ENCODE measurements at places on chromosomes 6 and 20.

- no peak for DNase-seq
Observed at GRCh38 chr6:74408844-74409243, 712.8 kb downstream of the CD109 start.

DNA sequence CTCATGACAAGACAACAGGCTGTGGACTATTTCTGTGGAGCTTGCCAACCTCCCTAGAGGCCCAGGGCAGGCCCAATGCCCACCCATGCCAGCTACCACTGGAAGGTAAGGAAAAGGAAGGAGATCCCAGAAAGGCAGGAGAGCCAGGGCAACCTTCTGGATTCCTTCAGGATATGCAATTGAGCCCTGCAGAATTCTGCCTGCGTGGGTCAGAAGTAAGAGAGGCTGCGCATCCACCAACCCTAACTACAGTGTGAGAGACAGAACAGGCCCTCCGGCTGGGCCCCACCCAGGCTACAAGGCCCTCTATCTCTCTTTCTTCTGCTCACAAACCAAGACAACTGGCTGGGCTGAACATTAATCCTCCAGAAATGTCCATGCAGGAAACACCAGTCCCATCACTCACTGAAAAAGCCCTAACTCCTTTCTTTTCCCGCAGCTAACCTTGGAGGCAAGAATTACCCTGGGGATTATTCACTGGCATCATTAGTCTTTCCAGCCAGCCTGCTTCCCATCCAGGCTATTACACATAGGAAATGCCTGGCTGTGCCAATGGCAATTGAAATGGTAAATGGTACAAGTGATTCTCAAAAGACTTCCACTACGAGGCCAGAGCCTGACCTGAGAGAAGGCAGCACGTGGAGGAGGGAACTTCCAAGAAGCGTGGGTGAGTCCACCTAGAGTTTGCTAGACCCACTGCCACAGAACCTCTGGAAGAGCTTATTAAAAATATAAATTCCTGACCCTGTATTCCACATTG, 15.2 kb downstream of the MAP1LC3A start:
- no peak for DNase-seq

GRCh38 chr6:33865478-33866077, 61.8 kb upstream of the MLN start:
- no peak for DNase-seq

- DNase-seq: no peak
Observed at GRCh38 chr20:39268981-39269461, 306.9 kb downstream of the DHX35 start.

DNA sequence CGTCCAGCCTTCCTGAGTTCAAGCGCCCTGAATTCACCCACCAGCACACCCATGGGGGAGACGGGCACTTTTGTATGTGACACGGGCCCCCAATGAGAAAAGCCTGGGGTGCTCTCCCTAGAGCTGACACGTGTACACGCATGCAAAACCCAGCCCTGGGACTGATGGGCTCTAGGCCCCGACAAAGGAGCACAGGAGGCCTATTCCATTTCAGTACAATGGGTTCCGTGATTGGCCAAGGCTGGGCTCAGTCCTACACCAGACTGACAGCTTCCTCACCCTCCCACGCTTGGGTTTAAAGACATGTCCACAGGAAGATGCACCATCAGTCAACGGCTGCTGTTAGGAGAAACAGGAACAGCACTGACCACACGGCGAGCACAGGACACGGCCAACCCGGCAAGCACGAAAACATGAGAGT, 8.8 kb downstream of the ZBTB46 start:
- DNase-seq: no peak

GRCh38 chr20:24016607-24017457, 28.3 kb upstream of the GGTLC1 start:
- DNase-seq: no peak

- DNase-seq: no peak
Observed at GRCh38 chr6:158677906-158678578, 28.2 kb downstream of the SYTL3 start.

GRCh38 chr6:69391106-69391505, 405.7 kb downstream of the LMBRD1 start:
- DNase-seq: no peak

- DNase-seq: peak; percentile 46
Observed at GRCh38 chr6:44221291-44221960, 2.0 kb upstream of the SLC29A1 start.

- DNase-seq: no peak
Observed at GRCh38 chr20:37845241-37845681, 57.7 kb upstream of the VSTM2L start.

DNA sequence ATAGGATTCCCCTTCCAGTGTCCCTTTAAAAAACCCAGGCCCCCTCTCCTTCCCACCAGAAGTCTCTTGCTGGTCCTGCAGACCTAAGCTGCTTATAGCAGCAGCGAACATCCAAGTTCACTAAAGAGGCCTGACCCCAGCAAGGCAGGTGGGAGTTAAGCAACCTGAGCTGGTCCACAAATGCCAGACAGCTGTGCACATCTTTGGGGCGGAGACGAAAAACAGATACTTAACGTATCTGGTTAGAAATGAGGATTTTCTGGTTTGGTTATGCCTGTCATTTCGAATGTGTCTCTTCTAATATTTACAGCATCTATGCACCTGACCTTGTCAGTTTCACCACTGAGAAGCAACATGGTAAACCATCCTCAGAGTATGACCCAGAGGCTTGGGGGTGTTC, 87.8 kb downstream of the SLC2A10 start:
- no peak for DNase-seq

- DNase-seq: no peak
Observed at GRCh38 chr20:63346131-63347080, 14.7 kb downstream of the CHRNA4 start.

DNA sequence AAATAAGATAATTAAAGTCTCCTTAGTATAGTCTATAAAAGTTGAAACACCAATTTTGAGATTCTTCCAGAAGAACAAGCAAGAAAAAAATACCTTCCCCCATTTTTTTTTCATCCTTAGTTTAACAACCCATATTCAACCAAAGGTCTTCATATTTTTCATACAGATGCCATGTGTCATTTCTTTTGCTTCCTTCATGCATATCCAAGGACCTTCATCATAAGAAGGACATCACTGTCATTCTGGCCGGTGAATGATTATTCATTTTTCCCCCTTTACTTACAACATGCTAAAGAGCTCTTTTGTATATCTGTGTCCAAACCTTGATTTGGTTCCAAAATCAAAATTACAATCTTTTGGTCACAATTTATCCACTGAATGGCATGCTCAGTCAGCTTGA, 21.3 kb upstream of the CLIC5 start:
- DNase-seq: no peak

- DNase-seq: no peak
Observed at GRCh38 chr6:167750956-167751358, 75.8 kb upstream of the AFDN start.
